ENCODE measurements at places on chromosomes 1 and 21.

DNA sequence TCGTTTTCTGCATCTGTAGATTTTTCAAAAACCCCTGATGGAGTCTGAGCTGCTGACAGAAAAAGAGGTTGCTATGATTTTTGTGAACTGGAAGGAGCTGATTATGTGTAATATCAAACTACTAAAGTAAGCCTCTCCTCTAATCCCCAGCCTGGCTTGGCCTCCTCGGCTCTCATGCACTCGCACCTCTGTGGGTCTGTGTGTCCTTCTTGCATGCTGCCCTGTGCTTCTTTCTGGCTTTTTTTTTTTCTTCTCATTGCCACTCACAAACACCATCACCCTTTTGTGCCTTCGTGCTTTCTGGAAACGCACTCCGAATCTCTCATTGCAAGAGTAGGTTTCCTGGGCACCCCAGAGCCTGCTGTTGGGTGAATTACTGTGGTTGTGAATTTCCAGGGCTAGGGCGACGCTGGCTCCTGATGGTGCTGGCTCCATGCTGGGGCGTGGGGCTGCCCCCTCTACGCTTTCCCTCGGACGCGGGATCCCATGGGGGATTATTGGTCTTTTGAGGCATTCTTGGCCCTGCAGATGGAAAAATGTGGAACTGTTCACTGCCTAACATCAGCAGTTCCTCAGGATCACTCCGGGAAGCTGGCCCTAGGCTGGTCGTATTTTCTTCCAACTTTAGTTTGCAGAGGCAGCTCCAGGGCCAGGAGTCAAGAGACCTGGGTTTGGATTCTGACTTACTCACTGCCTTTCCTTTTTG, 56.8 kb downstream of the ATP5PO start:
- no peak for DNase-seq

DNA sequence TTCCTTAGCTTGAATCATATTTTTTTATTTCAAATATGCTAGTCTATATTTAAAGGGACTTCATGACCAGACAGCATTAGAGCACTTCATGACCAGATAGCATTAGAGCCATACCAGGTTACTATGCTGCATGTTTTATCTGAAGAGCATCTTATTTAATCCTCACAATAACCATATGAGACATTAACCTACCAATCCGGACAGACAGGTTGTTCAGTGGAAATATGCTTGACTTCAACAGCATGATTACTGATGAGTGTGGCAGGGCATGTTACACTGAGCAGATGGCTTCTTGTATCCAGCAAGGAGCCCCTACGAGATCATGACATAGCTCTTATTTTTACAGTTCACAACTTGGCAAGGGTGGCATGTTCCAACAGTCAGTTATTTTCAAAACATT, 85.0 kb upstream of the KCTD3 start:
- DNase-seq = no peak

- no peak for DNase-seq
Measured at GRCh38 chr1:47405697-47406096, 10.4 kb upstream of the FOXE3 start.

DNA sequence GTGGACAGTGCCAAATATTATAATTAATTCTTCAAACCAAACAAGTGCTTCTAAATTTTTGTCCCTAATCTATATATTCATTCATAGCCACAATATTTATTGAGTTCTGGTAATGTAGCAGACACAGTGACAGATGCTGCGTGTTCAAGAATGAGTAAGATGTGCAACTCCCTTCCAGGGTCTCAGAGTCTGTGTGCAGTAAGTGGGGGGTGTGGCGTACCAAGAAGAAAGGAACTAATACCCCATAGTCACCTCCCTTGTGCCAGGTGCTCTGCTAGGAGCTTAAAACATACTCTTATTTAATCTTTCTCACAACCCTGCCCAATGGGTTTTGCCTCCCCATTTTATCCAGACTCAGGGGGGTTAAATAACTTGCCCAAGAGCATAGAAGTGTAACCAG, 358.7 kb downstream of the BARHL2 start:
- DNase-seq = no peak

DNA sequence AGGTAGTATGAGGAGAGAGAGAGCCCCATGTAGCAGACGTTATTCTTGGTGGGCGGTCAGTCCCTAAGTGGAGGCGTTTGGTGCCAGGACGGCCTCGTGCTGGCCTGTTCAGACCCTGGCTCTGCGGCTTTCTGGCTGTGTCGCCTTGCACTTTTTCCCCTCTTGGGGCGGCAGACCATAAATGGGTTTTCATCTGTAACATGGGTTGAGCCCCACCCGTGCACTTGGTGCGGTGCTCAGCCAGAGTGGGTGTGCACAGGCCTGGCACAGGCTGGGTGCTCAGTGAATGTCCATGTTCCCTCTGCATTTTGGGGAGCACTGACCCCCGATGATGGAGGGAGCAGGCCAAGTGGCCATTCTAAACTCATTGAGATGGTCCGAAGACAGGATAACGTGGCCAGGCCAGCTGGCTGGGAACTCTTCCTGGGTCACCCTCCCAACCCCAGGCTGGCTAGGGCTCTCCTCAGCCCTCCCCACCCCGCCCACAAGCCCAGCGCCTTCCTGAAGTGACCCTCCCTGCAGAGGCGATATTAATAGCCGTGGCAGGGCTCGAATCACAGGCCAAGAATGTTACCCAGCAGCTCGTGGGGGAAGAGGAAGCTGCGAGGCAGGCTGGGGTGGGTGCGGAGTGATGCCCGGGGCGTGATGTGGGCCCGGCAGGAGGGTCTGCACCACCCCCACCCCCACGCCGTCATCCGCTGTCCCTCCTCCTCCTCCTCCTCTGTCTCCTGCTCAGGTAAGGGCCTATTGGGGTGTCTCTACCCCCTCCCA, 78.5 kb downstream of the ARHGEF10L start:
- no peak for DNase-seq

GRCh38 chr1:64479874-64480273, 9.9 kb downstream of the CACHD1 start:
- DNase-seq = no peak

DNA sequence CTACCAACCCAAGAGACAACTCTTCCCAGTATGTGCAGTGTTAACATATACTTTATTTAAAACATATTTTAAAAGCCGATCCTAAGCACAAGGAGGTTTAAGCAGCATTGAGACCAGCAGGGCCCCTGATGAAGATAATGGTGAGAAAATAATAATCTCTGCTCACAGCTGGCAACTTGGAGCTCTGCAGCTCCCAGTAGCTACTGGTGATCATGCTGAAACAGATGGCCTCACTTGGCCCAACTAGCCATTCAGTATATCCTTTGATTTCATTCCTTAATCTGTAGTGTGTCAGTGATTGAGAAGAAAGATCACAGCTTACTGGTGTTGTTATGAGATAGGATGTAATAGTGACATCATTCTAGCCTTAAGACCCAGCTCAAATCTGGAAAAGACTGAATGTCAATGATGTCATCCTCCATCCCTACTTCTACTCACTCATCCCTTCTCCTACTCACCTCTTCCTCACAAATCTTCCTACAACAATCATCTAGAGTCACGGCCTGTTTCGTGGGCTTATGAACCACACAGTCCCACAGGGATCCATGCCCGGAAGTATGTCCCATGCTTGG, 817.9 kb downstream of the PLA2G4A start:
- DNase-seq = no peak

DNA sequence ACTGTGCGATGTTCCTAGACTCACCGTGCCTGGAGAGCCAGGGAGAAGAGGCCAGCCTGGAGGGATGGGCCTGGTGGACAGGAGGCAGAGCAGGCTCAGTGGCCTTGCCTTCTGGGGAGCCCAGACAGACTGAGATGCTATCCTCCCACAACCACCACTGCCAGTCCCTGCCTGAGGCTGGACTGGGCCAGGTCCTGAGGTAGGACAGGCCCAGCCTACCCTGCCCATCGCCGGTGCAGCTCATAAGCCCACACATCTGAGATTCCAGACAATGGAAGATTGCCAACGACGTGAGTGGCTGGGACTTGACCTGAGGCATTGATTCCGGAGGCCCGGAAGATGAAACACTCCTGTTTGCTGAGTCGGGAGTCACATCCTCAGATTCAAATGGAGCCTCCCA, 5.8 kb downstream of the CLEC20A start:
- no peak for DNase-seq

DNA sequence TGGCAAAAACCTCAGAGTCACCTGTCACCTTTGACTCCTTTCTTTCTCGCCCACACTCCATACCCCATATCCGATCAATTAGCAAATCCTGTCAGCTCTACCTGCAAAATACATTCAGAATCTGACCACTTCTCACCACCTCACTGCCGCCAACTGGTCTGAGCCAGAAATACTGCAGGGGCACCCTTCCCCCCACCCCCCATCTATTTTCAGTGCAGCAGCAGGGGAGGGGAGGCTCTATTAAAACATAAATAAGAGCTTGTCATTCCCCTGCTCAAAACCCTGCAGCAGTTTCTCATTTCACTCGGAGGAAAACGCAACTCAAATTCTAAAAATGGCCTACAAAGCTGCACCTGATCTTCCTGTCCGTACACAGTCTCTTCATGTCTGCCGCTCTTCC, 3.9 kb downstream of the PKLR start:
- no peak for DNase-seq

GRCh38 chr21:43676391-43676790, 17.0 kb downstream of the RRP1B start:
- DNase-seq = no peak

DNA sequence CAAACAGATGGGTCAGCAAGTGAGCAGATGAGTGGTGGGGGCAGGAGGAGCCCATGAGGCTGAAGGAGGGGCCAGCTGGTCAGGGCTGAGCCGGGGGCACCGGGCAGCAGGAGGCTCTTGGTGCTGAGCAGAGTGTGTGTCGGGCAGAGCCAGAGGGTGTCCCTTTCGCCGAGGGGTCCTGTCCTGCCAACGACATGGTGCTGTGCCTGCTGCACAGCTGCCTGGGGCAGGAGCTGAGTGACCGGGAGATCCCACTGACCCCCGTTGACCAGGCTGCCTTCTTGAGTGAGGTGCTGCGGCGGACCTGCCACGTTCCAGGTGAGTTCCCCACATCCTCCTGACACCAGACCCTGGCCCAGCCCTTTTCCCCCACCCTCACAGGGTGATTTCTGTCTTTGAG, 27.5 kb downstream of the HYI start:
- no peak for DNase-seq

DNA sequence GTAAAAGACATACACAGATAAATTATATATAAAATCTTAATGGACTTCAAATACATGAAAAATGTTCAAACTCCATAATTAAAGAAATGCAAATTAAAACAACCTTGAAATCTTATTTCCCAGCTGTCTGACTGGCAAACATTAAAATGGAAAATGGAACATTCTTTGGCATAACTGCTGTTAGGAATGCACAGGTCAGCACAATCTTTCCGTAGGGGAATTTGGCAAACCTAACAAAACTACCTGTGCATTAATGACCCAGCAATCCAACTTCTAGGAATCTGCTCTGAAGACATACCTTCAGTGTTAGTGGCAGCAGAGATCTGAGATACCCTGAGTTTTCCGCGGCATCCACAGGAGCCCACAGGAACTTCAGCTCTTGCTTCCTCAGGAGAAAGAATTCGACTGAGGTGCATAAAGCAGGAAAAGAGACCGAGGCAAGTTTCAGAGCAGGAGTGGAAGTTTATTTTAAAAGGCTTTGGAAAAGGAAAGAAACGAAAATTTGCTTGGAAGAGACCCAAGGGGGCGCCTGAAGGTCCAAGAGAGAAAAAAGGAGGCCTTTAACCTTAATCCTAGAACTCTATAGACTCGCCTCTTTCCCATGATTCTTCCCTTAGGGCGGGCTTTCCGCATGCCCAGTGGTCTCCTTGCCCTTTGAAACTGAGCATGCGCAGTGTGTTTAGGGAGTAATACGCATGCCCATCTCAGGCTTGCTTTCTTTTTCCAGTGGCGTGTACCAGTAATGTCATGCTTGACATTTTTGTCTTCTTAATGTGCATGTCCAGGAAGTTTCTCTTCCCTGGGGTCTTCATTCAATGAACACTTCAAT, 24.8 kb downstream of the LYPD8 start:
- DNase-seq = no peak

Data from stimulated activated CD4-positive, alpha-beta T cell treated with anti-CD3 and anti-CD28 coated beads, Interleukin-15, amount 100 ng/mL, for 48 hours (primary cell).